Liver (tissue), 10 donors: ENCODE measurements at places on chromosomes 1 and 21.

GRCh38 chr21:45640001-45640887 is 3.3 kb upstream of the PCBP3 start:
- DNase-seq: no peak

DNA sequence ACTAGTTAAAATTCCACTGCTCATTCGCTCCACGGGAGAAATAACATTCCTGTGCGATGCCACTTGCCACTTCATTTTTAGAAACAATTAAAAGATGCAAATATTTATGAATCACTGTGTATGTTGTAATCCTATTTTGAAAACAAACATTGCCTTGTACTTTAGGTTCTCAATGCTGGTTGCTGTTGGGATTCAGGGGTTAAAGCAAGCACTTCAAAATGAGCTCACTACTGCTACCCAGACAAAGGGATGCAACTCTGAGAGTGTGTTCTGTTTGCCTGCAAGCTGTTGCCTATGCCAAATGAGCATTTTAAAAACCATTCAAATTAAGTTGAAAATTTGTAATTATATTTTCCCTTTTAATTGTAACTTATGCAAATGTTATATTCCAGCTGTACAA is 87.5 kb downstream of the RWDD3 start:
- no peak for DNase-seq

DNA sequence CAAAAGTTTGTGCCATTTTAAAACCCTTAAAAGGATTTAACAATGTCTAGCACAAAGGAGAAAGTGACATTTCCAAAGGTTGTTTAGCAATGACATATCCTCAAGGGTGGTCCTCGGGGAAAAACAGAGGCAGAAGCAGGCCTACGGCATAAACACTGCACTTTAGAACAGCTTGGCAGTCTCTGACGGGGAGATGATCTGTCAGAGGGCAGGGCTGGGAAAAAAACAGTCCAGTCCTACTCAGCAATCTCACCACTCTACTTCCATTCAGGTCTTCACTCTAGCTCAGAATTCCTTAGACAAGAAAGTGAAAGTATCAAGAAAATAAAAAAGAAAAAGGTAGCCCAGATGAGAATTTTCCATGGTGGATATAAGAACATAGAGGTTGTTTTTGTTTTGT is 4.1 kb downstream of the CRYZ start:
- DNase-seq: no peak

GRCh38 chr1:109923131-109923945 is 12.7 kb downstream of the CSF1 start:
- no peak for DNase-seq

- no peak for DNase-seq
Observed at GRCh38 chr1:158422212-158422611, 3.8 kb downstream of the OR10K2 start.

DNA sequence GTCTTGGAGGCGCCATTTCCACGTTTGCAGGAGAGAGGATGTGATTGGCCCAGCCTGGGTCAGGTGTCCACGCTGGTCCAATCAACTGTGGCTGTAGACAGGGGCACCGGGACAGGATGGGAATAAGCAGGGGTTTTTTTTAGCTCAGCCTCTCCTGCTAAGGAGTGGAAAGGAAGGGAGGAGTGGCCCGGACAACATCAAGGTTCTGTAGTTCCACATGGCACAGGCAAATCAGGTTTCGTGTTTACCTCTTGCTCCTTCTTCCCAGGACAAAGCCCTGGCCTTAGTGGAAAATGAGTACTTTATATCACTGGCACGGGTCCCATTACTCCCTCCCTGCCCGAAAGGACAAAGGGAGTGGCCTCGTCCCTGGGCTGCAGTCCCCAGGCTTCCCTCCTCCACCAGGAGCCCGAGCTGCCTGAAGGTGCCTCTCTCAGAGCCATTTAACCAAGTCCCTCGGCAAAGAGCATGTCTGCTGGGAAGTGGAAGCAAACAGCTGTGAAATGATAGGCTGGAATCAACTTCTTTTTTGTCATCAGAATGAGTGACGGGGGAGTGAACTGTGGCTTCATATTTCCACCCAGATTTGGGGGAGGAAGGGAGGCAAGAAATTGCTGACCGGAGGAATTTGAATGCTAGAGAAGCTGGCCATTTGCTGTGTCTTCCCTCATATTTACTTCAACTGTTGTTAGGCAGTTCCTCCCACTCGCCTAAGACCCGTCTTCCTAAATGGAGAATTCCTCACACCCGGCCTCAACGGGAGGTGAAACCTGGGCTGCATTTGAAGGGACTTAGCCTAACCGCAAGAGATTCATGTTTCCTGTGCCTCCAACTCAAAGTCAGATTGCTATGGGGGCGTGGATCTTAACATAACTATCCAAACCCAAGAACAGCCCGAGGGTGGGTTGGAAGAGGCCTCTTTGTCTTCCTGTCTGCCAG is 84.9 kb upstream of the SLC44A3 start:
- no peak for DNase-seq

DNA sequence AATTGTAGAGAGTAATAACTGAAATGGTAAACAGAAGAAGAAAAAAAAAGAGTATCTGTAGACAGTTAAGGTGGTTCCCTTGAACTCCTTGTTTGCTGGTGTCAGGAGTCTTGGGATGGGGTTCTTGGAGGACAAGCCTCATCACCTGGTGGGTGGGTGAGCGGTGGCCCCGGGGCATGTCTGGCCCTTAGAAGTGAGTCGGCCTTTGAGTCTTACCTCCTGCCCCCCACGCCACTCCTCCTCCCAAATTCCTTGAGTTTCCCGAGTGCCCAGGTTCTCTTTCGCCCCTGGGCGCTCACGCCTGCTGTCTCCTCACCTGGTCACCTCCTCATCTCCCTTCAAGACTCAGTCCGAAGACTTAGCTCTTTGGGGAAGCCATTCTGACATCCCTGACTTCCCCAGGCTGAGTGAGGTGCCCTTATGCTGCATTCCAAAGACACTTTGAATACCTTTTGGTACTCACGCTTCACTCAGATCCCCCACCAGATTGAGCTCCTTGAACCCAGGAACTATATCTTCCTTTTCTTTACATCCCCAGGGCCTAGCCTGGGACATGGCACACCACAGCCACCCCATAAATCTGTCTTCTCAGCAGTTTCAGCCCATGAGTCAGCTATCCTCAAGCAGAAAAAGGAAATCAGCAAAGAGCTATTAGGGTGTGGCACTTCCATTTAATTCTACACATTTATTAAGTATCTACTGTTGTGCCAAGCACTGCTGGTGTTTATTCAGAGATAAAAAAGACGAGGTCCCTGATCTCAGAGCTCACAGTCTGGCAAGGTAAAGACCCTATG is 13.5 kb upstream of the IKBKE start:
- DNase-seq: no peak

- DNase-seq: no peak
Observed at GRCh38 chr1:80403471-80403893, 1397.0 kb upstream of the ADGRL4 start.

GRCh38 chr1:53603431-53603830 is 135.5 kb downstream of the GLIS1 start:
- DNase-seq: no peak

DNA sequence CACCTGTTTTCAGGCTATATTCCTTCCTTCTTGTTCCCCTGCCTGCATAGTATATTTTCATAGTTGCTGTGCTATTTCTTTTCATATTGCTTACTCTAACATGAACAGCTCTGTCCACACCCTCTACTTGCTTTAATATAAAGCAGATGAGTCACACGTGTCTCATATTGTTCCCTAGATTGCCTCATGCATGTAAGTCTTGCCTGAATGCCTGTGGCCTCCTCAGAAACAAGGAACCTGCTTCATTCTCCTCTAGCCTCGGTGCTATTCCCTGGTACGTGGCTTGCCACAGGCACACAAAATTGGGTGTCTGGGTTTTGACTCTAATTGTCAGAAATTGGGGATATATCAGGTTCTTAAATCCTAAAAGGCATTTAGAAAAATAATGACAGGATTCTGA is 16.5 kb upstream of the PKP1 start:
- DNase-seq: no peak

- DNase-seq: no peak
Observed at GRCh38 chr1:36154765-36155407, 1.1 kb upstream of the MAP7D1 start.

- no peak for DNase-seq
Observed at GRCh38 chr21:43194303-43195120, 25.7 kb downstream of the CRYAA start.

DNA sequence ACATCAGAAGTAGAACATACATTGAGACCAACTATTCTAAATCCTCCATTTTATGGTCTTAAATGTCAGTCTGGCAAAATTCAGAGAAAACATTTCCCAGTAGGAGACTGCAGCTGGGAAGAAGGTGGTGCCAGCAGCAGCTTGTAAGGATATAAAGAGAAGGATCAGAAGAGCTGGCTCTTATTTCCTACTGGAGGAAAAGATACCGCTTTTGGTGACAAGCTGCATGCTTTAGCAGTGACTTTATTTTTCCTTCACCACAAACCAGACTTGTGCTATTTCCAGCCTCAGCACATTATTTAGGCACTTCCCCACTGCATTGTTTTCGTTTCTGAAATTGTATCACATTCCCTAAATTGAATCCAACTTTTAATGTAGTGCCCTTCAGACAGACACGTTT is 28.4 kb downstream of the RNF11 start:
- no peak for DNase-seq

DNA sequence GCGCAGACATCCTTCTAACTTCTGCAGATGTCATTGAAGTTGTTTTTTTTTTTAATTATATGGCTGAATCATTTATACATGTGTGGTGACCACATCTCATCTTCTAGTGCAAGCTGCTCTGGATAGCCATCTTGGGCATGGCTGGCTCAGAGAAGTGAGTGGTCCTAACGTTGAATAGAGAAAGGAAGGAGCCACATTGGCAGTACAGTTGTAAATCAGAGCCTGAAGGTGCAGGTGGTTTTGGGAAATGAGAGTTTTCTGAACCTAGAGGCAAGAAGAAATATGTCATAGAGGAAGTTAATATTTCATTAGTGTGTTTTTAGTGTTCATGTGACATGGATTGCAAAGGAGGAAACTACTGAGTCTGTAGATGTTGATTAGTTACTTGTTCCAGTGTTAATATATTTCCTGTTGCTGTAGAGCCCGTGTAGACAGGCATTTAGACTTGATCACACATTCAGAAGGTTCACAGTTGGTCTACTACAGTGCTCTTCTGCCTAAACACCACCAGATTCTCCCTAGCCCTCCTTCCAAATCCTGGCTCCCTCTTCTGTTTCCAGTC is 163.7 kb downstream of the ROR1 start:
- no peak for DNase-seq

GRCh38 chr1:42316292-42316691 is 18.7 kb downstream of the FOXJ3 start:
- no peak for DNase-seq

DNA sequence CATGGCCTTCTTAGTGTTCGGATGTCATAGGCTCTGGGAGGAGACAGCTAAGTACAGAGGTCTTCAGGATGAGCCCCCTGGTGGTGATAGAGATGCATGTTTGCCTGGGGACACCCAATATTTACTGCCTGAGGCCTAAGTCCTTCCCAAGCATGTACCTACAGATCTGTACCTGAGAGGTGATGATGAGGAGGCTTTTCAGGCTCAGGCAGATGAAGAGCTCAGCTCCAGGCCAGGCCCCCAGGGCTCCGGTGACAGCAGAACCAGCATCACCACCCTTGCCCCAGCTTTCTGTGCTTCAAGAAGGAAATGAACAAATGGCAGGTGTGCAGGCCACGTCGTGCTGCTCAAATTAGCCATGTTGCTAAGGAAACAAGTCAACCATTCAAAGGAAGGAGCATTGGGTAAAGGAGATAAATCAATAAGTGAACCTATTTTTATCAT is 21.1 kb downstream of the CACNA1E start:
- DNase-seq: no peak
